Stimulated activated CD4-positive, alpha-beta T cell treated with anti-CD3 and anti-CD28 coated beads, Interleukin-1b, Interleukin-23, amount 100 ng/mL, for 1 hour (primary cell): ENCODE measurements at places on chromosomes 5 and 9.

DNA sequence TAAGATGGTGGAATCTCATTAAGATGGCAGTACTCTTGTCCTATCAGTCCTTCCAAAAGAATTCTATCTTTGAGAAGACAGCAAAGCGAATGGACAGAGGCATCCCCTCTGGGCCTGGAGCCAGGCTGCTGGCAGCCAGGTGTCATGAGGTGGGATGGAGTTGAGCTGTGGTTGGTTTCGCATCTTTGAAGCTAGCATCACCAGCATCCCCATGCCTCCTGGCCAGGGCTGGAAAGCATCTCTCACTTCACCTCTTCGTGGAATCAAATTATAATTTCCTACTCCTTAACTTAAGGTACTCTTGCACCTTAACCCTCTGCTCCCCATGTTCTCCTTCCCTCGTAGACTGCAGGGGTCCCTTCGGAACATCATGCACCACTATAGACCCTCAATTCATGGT lies 248.3 kb downstream of the GADD45G start:
- DNase-seq = no peak

DNA sequence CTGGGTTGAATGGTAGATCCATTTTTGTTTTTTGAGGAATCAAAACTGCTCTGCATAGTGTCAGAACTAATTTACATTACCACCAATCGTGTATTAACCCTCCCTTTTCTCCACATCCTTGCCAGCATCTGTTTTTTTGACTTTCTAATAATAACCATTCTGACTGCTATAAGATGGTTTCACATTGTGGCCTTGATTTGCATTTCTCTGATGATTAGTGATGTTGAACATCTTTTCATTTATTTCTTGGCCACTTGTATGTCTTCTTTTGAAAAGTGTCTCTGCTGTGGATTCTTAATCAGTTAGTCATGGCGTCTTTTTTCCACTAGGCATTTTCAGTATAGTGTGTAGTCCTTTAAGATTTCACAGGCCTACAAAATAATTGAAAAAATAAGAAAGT lies 2144.3 kb upstream of the C9orf72 start:
- DNase-seq = no peak

DNA sequence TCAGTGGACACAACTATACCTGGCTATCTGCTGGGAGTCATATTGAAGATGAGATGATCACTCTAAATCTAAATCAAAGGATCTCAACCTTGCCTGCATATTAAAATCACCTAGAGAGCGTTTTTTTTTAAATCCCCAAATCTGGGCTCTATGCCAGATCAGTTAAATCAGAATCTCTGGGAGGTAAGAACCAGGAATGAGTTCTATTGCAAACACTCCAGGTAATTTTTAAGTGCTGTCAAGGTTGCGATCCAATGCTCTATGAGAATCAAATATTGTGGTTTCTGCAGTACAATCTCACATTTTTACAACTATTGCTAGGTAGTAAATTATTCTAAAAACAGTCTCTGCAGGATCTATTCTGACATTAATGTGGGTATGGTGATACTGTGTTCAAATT lies 202.3 kb upstream of the OR13F1 start:
- DNase-seq = no peak

DNA sequence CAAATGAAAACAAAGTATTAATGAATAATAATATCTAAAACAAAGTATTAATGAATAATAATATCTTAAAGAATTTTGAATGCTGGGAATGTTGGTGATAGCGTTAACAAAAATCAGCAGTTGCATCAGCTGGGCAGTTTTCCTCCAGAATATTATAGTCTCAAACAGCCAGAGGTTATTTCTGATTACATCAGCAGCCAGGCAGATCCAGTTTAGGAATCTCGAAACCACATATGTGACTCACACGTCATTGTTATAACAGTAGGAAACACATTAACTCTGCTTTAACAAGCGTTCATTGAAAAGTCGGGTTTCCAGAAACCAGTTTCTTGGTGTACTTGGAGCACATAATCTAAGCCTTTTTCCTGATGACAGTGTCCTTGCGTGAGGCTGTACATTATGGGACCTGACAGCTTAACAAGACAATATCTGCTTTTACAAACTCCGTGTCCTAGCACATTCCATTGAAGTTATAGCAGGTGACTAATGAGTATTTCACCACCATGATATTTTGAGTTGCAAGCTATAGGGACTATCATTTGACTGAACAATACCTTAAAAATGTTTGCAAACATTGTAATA lies 559.5 kb upstream of the KLF4 start:
- no peak for DNase-seq

GRCh38 chr5:123112196-123112595 lies 23.2 kb downstream of the PRDM6 start:
- DNase-seq = no peak

- DNase-seq = no peak
Observed at GRCh38 chr9:27924502-27924901, 351.2 kb upstream of the C9orf72 start.

- no peak for DNase-seq
Observed at GRCh38 chr9:83012168-83012921, 50.6 kb downstream of the RASEF start.

- no peak for DNase-seq
Observed at GRCh38 chr9:36078051-36078450, 41.3 kb downstream of the RECK start.

GRCh38 chr9:132631280-132631679 lies 38.5 kb downstream of the DDX31 start:
- no peak for DNase-seq

GRCh38 chr5:87541676-87542075 lies 128.9 kb upstream of the CCNH start:
- no peak for DNase-seq

DNA sequence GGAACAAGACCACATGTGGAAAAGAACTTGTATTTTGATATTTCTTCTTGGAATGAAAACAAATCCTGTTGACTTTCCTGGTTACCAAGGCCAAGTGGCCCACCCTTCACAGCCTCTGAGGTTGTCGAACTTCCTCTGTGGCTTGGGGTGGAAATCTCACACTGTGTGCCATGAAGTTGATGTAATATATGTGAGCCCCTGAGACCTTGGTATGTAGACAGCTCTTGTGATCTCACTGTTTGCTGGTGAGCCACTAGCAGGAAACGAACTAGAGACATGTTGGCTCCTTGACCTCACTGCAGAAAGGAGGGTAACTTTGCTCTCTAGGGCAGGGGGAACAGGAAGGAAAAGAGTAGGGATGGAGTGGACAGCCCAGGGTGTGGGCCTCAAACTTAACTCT lies 159.4 kb downstream of the ARHGAP26 start:
- DNase-seq = no peak

- DNase-seq = no peak
Observed at GRCh38 chr5:104598285-104598684, 1035.7 kb upstream of the NUDT12 start.
